ENCODE measurements at places on chromosomes 1 and 21.

DNA sequence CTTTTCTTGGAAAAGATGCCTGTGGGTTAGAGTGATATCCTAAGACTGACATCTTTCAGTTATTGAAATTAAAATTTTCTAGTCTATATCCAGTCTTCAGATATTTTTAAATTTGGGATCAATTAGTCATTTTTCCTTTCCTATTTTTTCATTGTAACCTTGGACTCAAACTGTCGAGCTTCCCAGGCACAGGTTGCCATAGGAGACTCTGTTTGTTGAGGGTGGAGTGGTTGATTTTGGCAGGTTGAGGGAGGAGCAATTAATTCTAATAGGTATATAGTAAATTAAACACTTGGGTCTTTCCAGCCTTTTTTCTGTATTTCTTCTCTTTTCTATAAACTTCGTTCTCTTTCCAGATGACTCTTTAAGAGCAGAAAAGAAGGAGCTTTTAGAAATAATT is 326.8 kb downstream of the ASTN1 start:
- no peak for DNase-seq

GRCh38 chr1:116877141-116877818 is 32.4 kb upstream of the PTGFRN start:
- no peak for DNase-seq

DNA sequence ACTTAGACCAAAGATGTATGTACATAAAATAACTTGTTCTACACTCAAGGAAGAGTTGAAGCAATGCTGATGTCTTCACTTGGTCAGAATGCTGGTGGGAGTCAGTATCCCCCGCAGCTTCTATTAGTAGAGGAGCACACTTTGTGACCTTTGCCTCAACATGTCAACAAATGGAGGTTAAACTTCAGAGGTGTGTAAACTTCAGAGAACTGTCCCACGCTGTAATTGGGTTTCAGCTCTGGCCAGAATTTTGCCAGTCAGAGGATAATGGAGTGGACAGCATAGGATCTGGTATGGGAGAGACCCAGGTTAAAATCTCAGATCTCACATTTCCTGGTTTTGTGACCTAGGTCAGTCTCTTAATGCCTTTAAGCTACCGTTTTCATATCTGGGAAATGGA is 107.6 kb upstream of the ZNF644 start:
- no peak for DNase-seq

DNA sequence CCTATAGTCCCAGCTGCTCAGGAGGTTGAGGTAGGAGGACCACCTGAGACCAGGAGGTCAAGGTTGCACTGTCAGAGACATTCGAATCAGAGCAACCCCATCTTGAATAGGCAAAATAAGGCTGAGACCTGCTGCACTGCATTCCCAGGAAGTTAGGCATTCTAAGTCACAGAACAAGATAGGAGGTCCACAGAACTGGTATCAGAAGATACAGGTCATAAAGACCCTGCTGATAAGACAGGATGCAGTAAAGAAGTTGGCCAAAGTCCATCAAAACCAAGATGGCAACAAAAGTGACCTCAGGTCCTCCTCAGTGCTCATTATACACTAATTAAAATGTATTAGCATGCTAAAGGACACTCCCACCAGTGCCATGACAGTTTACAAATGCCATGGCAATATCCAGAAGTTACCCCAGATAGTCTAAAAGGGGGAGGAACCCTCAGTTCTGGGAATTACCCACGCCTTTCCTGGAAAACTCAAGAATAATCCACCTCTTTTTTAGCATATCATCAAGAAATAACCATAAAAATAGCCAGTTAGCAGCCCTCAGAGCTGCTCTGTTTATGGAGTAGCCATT is 65.2 kb upstream of the KLHDC7A start:
- no peak for DNase-seq

DNA sequence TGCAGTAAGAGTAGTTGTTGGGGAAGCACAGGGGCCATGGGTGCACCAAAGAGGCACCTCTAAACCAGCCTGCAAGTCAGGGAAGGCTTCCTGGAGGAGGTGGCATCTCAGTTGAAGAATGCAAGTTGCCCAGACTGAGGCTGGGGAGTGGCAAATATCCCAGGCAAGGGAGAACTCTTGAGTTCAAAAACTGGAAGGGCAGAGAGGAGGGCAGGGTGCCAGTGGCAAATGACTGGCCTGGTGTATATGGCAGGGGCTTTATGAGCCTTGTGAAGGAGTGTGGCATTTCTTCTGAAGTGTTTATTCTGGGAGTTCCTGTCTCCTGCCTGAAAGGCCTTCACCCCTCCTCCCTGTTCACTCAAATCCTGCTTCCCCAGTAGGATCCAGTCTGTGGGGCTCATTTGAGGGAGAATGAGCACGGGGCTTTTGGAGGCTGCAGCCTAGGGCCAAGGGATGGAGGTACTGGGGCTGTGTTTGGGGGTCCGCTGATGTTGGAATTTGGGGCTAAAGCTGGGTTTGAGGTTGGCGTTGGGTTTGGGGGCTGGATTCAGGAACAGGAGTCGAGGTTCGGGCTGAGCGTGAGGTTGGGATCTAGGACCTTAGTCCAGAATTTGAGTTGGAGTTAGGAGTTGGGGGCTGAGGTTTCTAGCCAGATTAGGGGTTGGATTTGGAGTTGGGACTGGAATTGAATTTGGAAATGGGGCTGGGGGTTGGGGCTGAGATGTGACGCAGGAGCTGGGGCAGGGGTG is at the start of gene TMEM125:
TSS of gene TMEM125 (plus strand) at position 357 of the 749 bp plus-strand sequence. CDS start 2,740 bp downstream, outside the sequence.
- no peak for DNase-seq

DNA sequence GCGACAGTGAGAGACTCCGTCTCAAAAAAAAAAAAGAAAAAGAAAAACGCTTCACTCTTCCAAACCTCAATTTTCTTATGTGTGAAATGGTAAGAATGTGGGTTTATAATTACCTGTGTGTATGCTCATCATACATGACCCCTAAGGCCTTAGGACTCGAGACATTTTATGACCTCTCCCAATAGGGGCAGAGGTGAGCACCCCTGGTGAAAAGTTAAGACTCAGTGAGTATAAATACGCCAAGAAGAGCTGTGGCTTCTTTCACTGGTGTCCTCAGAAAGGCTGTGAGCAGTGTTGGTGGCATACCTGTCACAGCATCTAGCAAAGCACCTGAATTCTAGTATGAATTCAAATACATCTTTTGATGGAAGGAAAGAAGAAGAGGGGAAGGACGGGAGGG is 7.8 kb upstream of the FCMR start:
- no peak for DNase-seq

DNA sequence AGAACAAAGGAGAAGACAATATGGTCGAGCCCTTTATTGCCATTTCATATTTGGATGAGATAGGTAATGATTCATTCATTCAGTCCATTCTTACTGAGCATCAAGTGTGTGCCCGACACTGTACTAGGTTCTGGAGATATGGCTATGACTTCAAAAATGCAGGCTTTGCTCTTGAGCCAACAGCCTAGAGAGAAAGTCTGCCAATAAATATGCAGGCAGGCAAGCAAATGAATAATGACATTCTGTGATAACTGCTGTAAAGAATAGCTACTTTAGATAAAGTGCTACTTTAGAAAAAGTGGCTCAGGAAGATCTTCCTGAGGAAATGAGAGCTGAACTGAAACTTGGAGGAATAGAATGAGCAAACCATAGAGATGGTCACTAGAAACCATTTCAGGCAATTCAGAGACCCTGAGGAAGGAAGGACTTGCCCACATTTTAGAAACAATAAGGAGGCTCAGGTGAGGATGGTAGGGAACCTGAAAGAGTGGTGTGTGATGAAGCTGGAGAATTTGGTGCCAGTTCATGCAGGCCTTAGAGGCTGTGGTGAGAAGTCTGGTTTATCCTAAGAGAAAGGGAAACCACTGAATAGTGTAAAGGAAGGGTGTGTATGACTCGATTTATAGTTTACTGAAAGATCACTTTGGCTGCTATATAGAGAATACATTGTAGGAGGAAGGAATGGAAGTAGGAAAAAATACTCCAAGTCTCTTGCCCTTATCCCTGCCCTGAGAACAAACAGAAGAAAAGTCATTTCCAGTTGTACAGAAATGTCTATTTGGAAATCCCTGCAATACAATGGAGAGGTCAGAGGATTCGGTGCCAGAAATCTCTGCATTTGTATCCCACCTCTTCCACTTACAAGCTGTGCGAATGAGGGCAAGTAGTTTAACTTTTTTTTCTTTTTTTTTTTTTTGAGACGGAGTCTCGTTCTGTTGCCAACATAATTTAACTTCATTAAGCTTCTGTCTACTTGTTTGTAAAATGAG is 167.9 kb downstream of the VPS13D start:
- no peak for DNase-seq

DNA sequence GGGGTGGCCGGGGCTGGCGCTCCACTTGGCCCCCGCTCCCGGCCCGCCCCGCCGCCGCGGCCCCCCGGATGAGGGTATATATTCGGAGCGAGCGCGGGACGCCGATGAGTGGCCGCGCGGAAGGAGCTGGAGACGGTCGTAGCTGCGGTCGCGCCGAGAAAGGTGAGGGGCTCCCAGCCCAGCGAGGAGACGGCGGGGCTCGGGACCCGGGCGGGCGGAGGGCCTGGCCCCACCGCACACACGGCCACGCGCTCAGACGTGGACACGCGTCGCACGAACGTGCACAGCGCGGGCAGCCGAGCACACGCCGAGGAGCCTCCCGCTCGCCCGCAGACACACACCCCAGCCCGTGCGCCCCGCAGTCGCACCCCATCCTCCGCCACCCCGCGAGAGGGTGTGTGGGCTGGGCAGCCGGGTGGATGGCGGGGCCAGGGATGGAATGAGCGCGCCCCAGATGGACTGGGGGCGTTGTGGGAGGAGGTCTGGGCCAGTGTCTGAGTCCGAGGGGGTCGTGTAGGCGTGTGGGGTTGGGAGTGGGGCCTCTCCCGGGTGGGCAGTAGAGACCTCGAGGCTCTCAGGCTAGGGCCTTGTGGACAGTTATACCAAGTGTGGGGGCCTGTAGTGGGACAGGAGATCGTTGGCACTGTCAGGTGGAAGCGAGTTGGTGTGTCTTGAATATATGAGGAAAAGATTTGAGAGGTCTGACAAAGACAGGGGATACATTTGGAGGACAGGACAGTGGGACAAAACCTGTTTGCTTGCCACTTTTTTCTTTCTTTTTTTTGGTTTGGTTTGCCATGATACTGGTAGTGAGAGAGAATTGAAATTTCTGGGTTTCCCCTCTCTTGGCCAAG is at the start of gene UAP1:
TSS of gene UAP1 (plus strand) at position 107 of the 854 bp plus-strand sequence. CDS start 4,347 bp downstream, outside the sequence.
- no peak for DNase-seq

DNA sequence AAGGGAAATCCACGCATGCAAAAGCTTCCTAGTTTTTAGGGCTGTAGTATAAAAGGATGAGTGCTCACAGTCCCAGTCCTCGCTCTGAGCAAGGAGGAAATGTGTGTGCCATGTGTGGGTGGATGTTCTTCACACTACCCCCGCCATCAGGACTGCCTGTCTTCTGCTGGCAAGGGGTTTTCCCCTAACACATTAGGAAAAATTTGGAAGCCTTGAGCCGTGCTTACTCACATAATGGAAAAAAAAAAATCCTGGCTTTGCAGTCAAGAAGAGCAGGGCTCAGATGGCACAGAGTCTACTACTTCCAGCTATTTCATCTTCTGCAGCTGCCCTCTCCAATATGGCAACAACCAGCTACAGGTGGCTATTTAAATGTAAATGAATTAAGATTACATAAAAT is 363.1 kb downstream of the PLPP3 start:
- no peak for DNase-seq

DNA sequence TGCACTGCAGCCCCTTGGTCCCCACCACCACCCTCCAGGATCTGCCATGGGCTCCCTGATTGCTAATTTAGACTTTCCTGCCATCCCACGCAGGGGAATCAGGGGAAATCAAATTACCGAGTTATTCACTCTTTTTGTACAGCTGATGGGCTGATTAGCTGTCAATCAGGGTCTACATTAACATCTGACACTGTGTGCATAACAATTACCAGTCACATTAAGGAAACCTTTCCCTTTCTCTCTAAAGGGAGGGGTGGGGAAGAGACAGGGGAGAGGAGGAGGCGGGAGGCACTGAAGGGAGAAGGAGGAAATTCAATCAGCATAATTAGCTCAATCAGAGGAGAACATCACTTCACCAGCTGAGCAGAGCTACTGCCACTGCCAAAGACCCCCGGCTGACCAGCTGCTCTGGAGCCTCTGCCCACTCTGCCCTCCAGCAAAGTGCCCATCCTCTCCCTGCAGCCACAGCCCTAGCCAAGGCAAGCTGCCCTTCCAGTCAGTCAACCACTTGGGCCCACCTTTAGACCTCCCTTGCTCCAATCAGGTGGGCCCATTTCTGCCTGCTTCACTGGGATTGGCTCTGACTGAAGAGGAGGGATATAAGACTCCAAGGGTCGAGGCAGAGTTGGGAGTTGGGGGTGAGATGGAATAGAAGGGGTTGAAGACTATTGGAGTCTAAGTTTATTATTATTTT is 199.3 kb upstream of the ZC3H12A start:
- DNase-seq: no peak

GRCh38 chr1:56450004-56450666 is 129.2 kb downstream of the PLPP3 start:
- DNase-seq: no peak

- no peak for DNase-seq
Observed at GRCh38 chr1:236150986-236151385, 8.6 kb downstream of the GPR137B start.

- no peak for DNase-seq
Observed at GRCh38 chr1:42674682-42675081, 7.5 kb upstream of the YBX1 start.

DNA sequence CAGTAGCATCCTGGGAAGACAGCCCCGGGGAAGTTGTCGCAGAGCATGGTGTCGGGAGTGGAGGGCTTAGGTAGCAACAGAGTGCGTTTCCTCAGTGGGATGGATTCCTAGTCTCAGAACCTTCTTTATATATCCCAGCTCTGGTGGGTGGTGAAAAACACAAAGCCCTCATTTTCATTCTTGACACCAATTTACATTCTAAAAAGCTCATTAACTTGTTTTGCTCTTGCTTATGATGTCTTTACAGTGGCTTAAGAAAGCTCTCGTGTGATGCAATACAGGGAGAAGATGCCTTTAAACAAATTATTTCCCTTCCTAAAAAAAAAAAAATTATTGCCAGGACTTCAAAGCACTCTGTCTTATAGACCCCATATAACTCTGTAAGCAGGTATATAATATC is at the start of gene KRTAP8-1:
TSS of gene KRTAP8-1 (minus strand) at position 101 of the 400 bp plus-strand sequence. CDS start at position 47, 54 bp downstream.
- DNase-seq: no peak

- DNase-seq: no peak
Observed at GRCh38 chr1:209607102-209607794, 23.7 kb downstream of the CAMK1G start.

- no peak for DNase-seq
Observed at GRCh38 chr1:30774550-30775432, 17.2 kb upstream of the LAPTM5 start.

All from NCI-H1930 (cell line).